ENCODE measurements at places on chromosomes 2 and 18.
A peak's percentile ranks its signal among the peaks of the same experiment; 100 is the strongest.

- DNase-seq, result peak; percentile 3
These were observed 219.2 kb downstream of the LRP1B start for GRCh38 chr2:141911485-141912066.

DNA sequence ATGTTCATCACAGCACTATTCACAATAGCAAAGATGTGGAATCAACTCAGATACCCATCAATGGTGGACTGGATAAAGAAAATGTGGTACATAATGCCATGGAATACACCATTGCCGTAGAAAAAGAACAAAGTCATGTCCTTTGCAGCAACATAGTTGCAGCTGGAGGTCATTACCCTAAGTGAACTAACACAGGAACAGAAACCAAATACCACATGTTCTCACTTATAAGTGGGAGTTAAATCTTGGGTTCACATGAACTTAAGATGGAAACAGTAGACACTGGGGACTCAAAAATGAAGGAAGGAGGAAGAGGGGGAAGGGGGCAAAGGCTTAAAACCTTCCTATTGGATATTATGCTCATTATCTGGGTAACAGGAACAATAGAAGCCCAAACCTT, 228.1 kb upstream of the RAB6C start:
- peak; percentile 51 for DNase-seq

DNA sequence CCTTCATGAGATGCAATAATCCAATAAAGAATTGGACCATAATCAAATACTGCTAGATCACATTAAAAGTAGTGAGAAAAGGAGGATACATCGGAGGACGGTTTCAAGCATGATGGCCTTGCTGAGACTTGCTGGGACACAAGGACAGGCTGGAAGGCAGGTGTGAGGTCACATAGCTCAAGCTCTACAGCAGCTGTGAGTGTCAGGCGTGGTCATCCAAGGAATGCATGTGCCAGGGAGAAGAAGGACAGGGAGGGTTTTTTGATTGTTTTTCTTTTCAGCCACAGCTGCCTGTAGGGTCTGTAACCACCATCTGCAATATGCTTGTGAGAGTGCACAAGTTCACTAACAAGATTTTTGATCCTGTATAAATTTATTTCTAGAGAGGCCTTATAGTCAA, 57.6 kb downstream of the BMP10 start:
- DNase-seq, result no peak

GRCh38 chr2:233764264-233764663, 4.2 kb downstream of the UGT1A1 start:
- no peak for DNase-seq

DNA sequence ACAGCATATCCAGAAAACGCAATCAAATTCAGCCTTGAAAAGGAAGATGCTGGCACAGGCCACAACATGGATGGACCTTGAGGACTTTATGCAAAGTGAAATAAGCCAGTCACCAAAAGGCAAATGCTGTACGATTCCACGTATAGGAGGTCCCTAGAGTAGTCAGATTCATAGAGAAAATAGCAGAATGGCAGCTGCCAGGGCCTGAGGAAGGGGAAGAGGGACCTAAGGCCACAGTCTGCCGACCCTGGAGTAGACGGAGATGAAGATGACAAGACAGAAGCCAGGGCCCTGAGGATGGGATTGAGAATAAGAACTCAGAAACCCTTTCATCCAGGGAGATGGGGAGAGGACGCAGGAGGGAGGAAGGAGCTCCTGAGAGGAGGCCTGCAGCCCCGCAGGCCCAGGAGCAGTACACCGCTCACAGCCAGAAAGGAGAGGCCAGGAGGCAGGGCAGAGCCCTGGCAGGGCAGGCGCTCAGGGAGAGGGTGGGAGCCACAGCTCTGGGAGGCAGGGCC, 8.1 kb upstream of the MTERF4 start:
- DNase-seq, result no peak

- no peak for DNase-seq
These were observed 66.2 kb downstream of the SP3 start for GRCh38 chr2:173898996-173899395.

DNA sequence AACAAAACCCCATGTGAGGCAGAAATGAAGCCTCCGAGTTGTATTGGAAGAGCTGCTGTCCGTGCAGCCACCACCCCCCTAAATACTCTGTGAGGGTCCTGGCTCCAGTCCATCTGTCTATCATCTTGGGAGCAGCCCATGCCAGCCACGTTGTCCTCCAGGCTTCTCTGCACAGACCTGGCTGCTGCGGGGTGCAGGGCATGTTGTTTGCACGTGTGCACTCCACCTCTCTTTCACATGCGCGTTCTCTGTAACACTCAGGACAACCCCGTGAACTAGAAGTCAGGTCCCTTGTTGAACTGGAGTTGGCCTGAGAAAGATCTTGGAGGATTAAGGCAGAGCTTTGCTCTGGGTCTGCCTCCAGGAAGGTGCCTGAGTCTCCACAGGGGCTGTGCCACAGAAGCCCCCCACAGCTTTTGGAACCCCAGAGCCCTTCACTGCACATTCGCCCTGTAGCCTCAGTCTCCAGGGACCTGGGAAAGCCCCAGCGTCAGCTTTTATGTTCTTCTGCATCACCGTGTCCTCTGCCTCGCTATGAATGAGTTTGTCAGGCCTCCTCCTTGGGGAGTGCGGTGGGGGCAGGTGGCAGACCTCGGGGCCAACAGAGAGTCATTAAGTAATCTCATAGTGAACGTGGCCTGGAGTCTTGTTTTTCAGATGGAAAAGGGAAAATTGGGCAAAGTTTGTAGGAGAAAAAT, 16.6 kb downstream of the RTP5 start:
- no peak for DNase-seq

- DNase-seq, result peak; percentile 26
These were observed 34.3 kb downstream of the MSH2 start for GRCh38 chr2:47437287-47437686.

DNA sequence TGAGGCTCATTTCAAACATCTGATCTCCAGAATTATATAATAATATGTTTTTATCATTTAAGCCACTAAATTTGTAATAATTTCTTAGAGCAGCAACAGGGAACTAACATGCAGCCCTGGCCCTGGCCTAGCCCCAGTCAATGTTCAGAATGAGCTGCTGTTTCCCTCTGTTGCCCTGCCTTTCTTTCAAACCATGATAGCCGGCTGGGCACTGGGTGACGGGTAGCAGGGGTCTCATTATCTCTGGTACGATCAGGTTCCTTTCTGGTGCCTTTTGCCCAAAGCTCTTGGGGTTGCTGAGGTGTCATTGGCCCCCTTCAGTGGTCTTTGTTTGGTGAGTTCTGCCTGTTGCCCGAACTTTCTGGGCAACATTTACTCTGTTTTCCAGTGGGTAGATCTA, 63.1 kb downstream of the THNSL2 start:
- no peak for DNase-seq

DNA sequence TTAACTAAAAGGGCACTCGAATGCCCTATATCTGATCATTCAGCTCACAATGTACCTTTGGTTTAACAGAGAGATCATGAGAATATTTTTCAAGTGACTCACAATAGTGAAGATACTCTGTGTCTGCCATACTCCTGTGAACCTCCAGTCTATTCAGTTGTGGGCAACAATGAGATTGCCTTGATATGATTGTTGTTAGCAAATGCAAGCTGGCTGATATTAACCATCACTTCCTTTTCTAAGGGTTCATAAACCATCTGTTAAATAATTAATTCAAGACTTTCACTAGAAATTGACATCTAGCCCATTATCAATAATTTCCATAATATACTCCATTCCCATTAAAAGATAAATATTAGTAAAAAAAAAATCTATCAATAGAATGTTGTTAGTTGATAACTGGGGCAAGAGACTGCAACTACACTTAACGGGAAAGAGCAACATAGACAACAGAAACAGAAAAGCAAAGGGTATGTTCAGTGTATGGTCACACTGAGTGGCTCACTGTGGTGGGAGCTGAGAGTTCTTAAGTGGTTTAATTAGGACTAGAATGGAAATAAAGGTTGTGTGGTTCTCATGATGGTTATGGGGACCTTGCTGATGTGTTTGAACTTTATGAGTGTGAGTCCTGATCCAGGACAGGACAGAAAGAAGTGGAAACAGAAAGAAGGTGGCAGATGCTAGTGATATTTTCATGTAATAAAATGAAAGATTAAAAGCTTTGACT, 11.9 kb downstream of the IL18RAP start:
- DNase-seq, result no peak

DNA sequence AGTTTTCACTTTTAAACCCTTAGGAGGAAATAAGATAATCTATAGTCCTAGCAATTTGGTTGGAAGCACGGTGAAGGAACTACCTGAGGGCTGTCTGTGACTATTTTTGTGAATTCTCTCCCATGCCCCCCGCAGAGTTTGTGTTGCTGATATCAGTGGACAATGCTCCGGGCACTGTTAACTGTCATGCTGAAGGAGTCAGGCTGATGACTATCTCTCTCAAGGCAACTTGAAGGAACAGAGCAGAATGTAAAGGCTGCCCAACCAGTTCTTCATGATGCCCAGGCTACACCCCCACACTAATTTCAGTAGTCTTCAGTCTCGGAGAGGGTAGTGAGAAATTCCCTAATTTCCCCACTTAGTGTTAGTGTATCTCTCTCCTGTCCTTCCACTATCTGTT, 21.6 kb upstream of the RAB6C start:
- no peak for DNase-seq

GRCh38 chr2:71700041-71700657, 246.8 kb downstream of the DYSF start:
- DNase-seq, result no peak

- DNase-seq, result peak; percentile 65
These were observed 84.3 kb downstream of the MGAT5 start for GRCh38 chr2:134338208-134338607.

- DNase-seq, result peak; percentile 55
These were observed 22.0 kb downstream of the MXD1 start for GRCh38 chr2:69936906-69937305.

- DNase-seq, result no peak
These were observed 322.1 kb upstream of the THUMPD2 start for GRCh38 chr2:40101131-40101575.

DNA sequence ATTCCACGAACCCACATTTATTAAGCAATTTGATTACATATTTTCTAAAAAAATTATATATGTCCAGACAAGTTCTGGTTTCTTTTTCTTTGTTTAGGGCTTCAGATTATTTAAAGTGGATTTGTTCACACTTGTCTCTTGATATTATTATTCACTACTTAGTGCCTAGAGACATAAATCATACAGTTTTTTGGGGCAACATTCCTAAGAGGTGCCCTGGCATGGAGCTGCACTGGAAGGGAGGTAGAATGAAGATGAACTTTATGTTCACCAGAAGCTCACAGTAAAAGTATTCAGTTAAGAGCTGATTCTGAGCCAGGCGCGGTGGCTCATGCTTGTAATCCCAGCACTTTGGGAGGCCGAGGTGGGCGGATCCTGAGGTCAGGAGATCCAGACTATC, 762.7 kb upstream of the TMEFF2 start:
- DNase-seq, result no peak

DNA sequence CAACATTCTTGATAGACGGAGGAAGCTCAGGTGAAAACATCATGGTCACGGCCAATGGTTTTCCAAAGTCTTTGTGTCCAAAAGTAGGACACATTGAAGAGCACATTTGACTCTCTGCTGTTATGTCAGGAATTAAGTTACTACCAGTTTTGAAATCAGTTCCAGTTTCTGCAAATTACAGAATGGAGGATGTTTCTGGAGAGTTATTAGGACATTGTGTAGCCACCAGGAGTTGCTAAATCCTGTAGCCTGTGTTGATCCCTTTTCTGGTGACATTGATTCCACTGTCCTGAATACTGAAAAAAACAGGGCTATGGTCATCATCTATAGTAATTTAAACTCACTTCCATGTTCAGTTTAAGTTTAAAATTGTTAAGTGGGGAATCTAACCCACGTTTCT, 15.3 kb downstream of the UPP2 start:
- DNase-seq, result peak; percentile 66

- no peak for DNase-seq
These were observed 223.7 kb downstream of the SOX11 start for GRCh38 chr2:5915881-5916310.

DNA sequence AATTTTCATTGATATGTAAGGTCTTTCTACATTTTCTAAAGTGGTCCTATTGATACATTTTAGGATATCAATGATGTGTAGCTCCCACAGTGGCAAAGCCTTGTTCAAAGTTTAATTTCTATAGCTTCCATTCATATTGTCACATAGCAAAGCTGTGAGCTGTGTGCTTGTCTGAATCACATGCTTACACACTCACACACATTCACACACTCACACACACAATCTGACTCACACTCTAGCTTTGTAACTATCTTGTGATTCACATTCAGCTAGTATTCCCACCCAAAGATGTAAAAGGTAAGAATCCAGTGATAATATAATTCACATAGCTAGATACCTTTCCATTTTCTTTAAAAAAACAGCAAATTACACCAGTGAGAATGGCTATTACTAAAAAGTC, 58.7 kb downstream of the MAPRE2 start:
- DNase-seq, result no peak

GRCh38 chr2:145654156-145654555, 1134.2 kb upstream of the ZEB2 start:
- no peak for DNase-seq

DNA sequence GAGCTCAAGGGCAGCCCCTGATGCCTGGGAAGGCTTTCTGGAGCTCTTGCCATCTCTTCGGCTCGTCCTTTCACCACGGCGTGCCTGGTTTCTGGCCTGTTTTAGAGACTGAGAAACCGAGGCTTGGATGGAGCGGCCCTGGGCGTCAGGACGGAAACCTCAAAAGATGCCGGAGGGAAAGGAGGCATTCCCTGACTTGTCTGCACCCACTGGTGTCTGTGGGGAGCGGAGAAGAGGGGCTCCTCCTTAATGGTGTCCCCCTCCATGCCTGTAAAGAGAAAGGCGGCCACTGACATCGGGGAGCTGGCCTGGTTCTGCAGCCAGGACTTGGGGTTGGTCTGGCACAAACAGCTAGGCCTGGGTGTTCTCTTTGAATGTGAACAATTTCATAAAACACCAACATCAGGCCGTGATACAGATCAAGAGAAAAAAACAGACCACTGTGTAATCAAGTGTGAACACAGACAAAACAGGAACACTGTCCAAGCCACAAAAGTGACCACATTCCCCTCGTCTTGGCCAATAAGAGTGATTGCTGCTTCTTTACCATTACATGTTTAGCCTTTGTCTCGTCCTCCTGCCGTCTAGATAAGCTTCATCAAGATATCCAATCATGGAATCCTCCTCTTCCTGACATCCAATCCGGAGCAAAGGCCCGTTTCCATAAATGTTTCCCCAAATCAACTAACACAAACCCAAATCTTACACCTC, 633 bp upstream of the ILKAP start:
- DNase-seq, result peak; percentile 10

- no peak for DNase-seq
These were observed 264.1 kb upstream of the MEIS1 start for GRCh38 chr2:66170744-66171330.
